ENCODE measurements at places on chromosomes 2 and 18. TPM values are rescaled to one million over a fixed set of nuclear protein-coding genes. Genes with fewer than 3 reads are reported as not detected.

DNA sequence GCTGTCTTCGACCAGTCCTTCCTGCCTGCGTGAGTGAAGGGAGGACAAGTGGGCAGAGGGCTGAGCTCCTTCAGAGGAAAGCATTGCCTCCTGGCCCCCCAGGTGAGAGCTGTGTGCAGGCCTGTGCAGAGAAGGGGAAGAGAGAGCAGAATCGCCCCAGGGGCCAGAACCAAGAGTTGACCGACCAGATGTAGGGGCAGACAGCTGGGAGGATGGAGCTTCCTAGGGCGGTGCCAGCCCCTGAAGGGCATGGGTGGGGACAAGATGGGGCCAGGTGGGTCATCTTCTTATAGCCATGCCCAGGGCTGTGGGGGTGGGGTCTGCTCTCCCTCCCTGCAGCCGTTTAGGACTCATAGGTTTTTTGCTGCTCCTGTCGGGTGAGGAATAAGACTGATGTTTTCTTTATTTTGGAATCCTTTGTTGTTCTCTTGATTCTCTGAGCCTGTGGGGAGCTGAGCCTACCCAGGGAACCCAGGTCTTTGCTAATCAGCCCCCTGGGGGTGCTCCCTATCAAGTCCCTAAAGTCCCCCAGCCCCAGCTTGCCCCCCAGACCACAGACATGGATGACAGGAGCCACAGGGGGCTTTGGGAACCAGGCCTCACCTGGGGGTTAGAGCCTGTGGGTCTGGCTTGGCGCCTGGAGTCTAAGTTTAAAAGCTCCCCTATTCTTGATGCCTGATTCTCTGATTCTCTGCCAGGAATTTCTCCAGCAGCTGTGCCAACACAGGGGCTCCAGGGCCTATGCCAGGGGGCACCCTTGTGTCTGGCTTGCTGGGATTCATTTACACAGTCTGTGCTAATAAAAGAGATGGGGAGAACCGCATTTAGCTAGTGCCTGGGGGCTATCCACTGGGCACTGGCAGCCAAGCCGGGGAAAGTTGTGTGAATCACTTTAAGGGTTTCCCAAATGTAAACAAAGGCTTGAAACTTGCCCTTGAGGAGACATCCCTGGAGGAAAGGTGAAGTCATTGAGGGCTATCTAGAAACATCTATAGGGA is 9.3 kb upstream of the EFHD1 start:
- no peak for DNase-seq

- no peak for DNase-seq
These were observed 22.3 kb downstream of the INO80D start for GRCh38 chr2:206063635-206064034.

DNA sequence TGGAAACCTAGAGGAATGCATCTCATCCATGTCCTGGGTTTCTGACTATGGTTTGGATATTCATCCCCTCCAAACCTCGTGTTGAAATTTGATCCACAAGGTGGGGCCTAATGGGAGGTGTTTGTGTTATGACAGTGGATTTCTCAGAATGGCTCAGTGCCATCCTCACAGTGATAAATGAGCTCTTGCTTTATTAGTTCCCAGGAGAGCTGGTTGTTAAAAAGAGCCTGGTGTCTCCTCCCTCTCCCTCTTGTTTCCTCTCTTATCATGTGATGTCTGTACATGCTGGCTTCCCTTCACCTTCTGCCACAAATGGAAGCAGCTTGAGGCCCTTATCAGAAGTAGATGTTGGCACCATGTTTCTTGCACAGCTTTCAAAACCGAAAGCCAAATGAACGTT is 424.3 kb downstream of the DCC start:
- no peak for DNase-seq

IL1R1 gene
- total RNA-seq, result 2.4 TPM

MROH2A gene
- not detected for total RNA-seq

IL1B gene
- total RNA-seq, result 0.44 TPM

DNA sequence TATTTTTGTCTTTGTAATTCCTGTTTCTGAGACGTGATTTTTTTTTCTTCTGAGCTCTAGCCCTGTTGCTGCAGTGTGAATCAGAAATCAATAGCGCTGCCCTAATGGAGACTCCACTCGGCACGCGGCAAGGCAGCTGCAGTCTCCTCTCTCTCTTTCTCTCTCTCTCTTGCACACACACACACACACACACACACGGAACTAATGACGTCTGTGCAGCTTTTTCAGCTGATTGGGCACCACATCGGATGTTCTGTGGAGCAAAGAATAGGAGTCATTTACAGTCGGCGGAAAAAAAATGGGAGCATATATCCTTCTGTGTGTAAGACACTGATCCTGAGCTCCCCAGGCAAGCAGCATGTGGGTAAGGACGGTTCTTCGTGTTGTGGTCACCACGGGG is 2.0 kb upstream of the MYT1L start:
- no peak for DNase-seq

GRCh38 chr18:38475686-38476085 is 910.1 kb upstream of the CELF4 start:
- DNase-seq, result no peak

GRCh38 chr2:44433895-44434294 is 72.1 kb downstream of the CAMKMT start:
- DNase-seq, result no peak

GRCh38 chr2:189798312-189799029 is 14.2 kb downstream of the PMS1 start:
- DNase-seq, result no peak

LGALSL gene
- 2.5 TPM for total RNA-seq

FOXI3 gene
- total RNA-seq, result not detected

SERPINB4 gene
- not detected for total RNA-seq

UNC80 gene
- total RNA-seq, result not detected

DNA sequence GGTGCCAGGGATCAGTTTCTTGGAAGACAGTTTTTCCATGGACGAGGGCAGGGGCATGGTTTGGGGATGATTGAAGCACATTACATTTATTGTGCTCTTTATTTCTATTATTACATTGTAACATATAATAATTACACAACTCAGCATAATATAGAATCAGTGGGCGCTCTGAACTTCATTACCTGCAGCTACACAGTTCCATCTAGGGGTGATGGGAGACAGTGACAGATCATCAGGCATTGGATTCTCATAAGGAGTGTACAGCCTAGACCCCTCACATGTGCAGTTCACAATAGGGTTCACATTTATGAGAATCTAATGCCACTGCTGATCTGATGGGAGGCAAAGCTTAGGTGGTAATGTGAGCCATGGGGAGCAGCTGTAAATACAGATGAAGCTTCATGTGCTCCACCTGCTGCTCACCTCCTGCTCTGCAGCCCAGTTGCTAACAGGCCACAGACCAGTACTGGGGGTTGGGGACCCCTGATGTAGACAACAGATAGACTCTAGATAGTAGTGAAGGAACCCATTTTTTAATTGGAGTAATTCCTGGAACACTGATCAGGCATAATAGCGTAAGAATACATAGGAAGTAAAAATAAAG is 41.5 kb upstream of the MC4R start:
- no peak for DNase-seq

- no peak for DNase-seq
These were observed 48.7 kb downstream of the SCN3A start for GRCh38 chr2:165155152-165155551.

- DNase-seq, result no peak
These were observed 77.9 kb upstream of the RAB27B start for GRCh38 chr18:54750350-54750749.

- no peak for DNase-seq
These were observed 74.9 kb downstream of the SGPP2 start for GRCh38 chr2:222499226-222499625.

GRCh38 chr2:239537633-239538356 is 137.0 kb upstream of the HDAC4 start:
- DNase-seq, result no peak

- DNase-seq, result no peak
These were observed 83.7 kb downstream of the XIRP2 start for GRCh38 chr2:166972002-166972401.

CNNM4 gene
- 9.9 TPM for total RNA-seq

DNA sequence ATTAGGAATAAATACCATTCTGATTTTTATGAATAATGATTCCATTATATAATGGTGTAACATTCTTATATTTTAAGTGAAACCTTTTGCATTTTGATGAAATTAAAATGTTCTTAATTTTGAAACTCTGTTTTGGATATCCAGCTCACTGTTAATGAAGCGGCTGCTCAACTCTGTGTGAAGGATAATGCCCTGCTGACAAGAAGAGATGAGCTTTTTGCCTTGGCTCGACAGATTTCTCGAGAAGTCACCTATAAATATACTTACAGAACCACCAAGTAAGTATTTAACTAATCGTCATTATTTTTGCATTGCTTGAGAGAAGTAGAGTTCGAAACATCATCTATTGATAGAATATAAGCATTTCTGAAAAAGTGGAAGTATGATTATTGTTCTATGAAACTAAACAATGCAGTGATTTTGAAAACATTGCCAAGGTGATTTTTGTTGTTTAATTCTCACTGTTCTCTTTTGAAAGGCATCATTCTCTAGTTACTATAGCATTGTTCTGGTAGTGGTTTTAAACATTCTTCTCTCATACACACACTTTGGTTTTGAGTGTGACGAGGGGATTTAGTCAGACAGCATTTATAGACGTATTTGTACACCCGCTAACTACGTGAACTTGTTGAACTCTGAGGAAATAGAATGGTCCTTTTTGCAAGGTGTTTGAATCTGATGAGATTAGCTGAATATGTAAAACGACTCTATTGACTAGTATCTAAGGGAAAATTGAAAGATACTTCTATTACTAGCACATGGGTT is 21.5 kb downstream of the NAB1 start:
- no peak for DNase-seq

GRCh38 chr2:220708366-220708765 is 863.7 kb downstream of the EPHA4 start:
- no peak for DNase-seq

BOLL gene
- 0.51 TPM for total RNA-seq

TUBB8B gene
- not detected for total RNA-seq

KYNU gene
- total RNA-seq, result not detected

- DNase-seq, result no peak
These were observed 821.1 kb downstream of the TRIB2 start for GRCh38 chr2:13537771-13538349.

- no peak for DNase-seq
These were observed 88.6 kb upstream of the BCL11A start for GRCh38 chr2:60641811-60642788.

- no peak for DNase-seq
These were observed 46.1 kb downstream of the TTC39C start for GRCh38 chr18:24060644-24061043.

DNAJB2 gene
- 40.8 TPM for total RNA-seq

FBXO15 gene
- total RNA-seq, result 0.83 TPM

DNA sequence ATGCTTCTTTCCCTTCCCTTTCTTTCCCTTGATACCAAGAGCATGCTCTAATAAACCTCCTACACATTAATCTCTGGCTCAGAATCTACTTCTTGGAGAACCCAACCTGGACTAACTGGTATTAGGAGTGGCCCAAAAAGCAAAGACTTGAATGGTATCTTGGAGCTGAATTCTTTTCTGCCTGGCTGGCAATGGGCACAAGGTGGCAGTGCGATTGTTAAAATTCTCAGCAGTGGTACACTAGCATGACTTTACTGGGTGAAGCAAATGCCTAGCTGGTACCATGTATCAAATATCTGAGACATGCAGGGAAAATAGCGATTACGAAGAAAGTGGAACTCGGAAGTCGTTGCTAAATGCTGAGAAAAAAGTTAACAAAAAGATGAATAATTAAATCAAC is 376.1 kb downstream of the XIRP2 start:
- no peak for DNase-seq

DNA sequence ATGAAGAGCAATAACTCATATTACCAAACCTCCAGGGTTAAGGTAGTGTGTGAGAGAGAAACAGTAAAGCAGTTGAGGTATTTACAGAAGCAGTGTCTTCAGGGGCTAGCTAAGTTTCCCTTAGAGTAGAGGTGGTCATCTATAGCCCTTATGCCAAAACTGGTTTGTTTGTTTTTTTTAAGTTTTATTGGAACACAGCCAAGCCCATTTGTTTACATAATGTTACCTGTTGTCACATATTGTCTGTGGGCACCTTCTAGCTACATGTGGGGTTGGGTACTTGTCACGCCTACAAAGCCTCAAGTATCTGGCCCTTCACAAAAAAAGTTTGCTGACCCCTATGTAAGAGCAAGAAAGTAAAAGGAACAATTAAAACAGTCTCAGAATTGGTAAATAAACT is 39.4 kb downstream of the ACTR2 start:
- DNase-seq, result no peak

FIGN gene
- not detected for total RNA-seq

RGPD4 gene
- total RNA-seq, result not detected

- DNase-seq, result no peak
These were observed 73.3 kb downstream of the PIK3C3 start for GRCh38 chr18:42028247-42028832.

EVA1A gene
- not detected for total RNA-seq

CDCA7 gene
- total RNA-seq, result 115 TPM

GRCh38 chr2:176652300-176653182 is 383.3 kb downstream of the MTX2 start:
- no peak for DNase-seq

DNA sequence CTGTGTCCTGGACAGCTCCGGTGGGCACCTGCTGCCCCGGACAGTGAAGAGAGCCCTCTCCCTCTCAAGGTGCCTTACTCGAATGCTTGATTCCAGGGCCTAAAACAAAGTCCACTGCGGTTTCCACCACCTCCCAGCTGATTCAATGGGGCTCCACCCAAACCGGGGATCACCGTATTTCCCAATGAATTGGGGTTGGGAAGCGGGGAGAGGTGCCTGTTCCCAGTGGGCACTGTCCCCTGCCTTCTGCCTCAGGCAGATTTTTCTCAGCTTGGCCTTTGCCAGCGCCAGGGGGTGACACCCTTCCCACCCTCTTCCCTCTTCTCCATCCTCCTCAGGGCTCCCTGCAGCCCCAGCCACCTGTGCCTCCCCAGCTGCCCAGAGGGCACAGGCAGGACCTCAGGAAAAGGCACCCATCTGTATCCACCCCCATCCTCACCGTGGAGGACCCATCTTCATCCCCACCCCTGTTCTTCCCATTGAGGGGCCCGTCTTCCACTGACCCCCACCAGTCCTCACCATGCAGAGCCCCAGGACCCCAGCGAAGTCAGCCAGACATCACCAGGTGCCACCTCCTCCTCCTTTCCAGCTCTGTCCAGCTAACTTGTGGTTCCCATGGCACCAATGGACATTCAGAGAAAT is 66.7 kb upstream of the HPCAL1 start:
- DNase-seq, result no peak

RGPD3 gene
- 0.16 TPM for total RNA-seq

DNA sequence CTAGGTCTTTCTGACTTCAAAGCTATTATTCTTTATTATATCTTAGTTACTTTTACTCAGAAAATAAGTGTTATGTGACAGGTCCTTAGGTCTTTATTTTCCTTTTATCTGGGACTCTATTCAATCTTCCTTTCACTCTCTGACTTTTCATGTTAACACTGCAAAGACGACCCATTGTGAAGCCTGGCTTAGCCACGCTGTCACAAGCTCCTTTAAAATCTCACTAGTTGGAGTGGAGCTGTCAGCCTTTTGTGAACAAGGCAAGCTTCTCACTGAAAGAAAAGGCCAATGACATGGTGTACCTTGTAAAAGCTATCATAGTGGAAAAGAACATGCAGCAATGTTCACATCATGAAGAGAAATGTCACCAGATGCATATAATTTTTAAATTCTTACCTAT is 1130.7 kb upstream of the FAM98A start:
- DNase-seq, result no peak

Measured in activated T-helper 1 cell treated with anti-CD3 and anti-CD28 coated beads, Interleukin-12 subunit alpha, Interleukin-12 subunit beta, Interleukin-2, Interleukin-4 antibody, amounts not matched to agents 30 ng/mL and 10 ng/mL and 1 ng/mL, durations not matched to agents 14 hours and 24 hours and 36 hours (primary cell).